Activated CD8-positive, alpha-beta memory T cell treated with anti-CD3 and anti-CD28 coated beads, Interleukin-2, amount 50 U/mL, for 48 hours (primary cell): ENCODE measurements at places on chromosomes 2 and 18.

- no peak for DNase-seq
Observed at GRCh38 chr18:3722649-3723433, 272.9 kb downstream of the TGIF1 start.

DNA sequence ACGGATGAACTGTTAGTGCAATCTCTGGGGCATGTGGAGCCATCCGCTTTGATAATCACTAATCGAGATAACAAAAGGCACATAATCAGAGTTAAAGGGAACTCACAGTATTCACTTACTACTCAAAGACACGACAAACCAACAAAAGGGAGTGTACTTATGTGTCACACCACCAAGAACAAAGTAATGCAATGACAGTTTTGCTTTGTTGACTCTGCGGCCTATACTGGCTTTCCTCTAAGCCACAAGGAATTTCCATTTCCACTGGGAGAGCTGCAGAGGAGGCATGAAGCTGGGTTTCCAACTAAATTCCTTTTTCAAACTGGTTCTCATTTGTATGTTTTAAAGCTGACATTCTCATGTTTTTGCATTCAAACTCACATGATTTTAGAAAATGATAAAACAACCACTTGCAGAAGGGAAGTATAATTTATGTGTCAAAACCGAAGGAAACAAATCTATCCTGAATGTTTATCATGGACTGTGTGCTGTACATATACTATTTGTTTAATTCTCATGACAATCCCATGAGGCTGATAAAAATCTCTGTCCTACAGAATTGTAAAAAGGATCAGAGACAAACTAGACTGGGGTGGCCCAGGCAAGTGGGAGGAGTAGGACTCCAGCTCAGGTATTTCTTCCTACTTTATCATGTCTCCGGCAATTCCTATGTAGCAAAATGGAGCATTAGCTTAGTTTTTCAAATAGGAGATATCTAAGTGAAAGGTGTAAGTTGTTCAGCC, 149.6 kb upstream of the SMAD7 start:
- DNase-seq: no peak

DNA sequence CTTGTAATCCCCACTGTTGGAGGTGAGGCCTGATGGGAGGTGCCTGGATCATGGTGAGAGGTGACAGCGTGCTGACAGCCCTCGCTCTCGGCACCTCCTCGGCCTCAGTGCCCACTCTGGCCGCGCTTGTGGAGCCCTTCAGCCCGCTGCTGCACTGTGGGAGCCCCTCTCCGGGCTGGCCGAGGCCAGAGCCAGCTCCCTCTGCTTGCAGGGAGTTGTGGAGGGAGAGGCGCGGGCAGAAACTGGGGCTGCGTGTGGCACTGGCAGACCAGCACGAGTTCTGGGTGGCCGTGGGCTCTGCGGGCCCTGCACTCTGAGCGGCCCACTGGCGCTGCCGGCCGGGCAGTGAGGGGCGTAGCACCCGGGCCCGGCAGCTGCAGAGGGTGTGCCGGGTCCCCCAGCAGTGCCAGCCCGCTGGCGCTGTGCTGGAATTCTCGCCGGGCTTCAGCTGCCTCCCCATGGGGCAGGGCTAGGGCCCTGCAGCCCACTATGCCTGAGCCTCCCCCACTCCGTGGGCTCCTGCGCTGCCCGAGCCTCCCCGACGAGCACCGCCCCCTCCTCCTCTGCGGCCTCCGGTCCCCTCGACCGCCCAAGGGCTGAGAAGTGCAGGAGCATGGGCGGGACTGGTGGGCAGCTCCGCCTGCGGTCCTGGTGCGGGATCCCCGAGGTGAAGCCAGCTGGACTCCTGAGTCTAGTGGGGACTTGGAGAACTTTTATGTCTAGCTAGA, 197.1 kb downstream of the SPP2 start:
- DNase-seq: no peak

GRCh38 chr2:33485051-33485450, 8.6 kb downstream of the RASGRP3 start:
- no peak for DNase-seq

- DNase-seq: no peak
Observed at GRCh38 chr2:105557021-105557920, 158.4 kb upstream of the FHL2 start.

GRCh38 chr2:226995625-226996041, 159.8 kb downstream of the RHBDD1 start:
- peak; percentile 71 for DNase-seq

GRCh38 chr18:62131301-62131909, 55.5 kb downstream of the PIGN start:
- peak; percentile 62 for DNase-seq

- no peak for DNase-seq
Observed at GRCh38 chr2:226405465-226405864, 394.2 kb downstream of the IRS1 start.

GRCh38 chr2:66137606-66138130, 297.3 kb upstream of the MEIS1 start:
- no peak for DNase-seq

GRCh38 chr2:136189221-136189782, 71.4 kb upstream of the CXCR4 start:
- DNase-seq: no peak

DNA sequence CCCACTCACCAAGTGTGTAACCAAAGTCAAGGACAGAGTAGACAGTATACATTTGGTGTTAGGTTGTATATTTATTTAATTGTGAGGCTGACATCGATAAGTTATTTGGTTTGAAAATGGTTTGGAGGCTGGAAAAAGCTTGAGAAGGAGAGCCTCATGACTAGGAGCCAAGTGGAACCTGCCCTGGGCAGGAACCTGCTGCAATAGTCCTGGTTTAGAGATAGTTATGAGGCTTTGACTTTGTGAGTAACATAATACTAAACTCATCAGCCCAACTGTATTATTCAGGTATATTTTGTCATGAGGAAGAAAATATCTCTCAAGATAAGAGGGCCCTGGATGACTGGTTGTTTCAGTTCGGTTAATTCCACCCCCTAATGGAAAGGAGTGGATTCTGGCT, 234.3 kb upstream of the CYRIA start:
- DNase-seq: no peak

DNA sequence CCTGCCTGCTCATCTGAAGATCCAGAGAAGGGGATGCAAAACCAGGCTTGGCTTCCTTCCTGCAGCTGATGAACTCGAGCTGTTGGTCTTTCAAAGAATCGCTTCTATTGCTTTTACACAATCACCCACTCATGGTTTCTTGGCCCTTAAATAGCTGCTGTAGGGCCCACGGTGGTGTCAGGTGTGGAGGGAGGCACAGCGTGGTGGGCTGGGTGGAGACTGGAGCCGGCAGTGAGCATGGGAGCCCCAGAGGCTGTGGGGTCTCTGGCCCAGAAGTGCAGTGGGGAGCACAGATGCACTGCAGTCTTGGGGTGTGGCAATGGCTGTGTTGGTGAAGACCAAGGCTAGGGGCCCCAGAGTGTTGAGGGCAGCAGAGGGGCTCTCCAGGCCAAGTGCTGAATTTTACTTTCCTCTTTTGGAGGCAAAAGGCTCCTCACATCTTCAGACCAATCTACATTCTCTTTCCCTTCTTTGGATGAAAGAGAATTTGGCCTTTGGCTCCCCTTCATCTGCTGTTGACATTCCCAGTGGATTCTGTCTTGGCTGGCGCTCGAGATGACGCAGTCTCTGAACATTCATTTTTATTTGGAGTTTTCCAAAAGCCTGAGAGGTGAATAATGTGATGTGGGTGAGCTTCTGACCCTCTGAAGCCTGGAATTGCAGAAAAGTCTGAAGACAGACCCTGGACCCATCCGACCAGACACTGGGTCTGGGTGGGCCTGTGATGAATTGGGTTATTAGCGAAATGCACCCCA, 70.1 kb upstream of the ASB18 start:
- DNase-seq: no peak

- DNase-seq: no peak
Observed at GRCh38 chr2:197426723-197427603, 7.9 kb downstream of the SF3B1 start.

GRCh38 chr2:73225513-73226360, 7.3 kb downstream of the PRADC1 start:
- no peak for DNase-seq
